Activated T-helper 2 cell treated with anti-CD3 and anti-CD28 coated beads, Interferon-gamma antibody, Interleukin-2, Interleukin-4, amounts not matched to agents 10 μg/mL and 5 μg/mL and 100 μg/mL, durations not matched to agents 14 hours and 24 hours and 36 hours (primary cell): ENCODE measurements at places on chromosomes 7 and 10.
A peak's percentile ranks its signal among the peaks of the same experiment; 100 is the strongest.

DNA sequence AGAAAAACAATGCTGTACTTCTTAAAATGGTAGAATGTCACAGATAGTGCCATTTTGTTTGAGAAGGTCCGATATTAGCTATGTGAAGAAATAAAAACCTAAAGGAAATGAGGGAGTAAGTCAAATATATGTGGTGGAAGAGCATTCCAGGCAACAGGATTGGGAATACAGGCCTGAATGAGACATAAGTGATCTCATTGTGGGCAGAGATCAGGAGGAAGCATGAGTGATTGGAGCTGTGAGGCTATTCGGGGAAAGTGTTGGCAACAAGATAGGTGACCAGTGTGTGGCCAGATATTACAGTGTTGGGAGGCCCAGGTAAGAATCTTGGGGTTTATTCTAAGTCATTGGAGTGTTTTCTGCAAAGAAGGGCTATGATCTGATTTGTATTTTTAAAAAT lies 41.3 kb upstream of the AGMO start:
- DNase-seq, result no peak

GRCh38 chr10:58299580-58299979 lies 30.6 kb downstream of the CISD1 start:
- DNase-seq, result peak; percentile 12

- DNase-seq, result no peak
Measured at GRCh38 chr10:33238643-33239042, 95.8 kb downstream of the NRP1 start.

DNA sequence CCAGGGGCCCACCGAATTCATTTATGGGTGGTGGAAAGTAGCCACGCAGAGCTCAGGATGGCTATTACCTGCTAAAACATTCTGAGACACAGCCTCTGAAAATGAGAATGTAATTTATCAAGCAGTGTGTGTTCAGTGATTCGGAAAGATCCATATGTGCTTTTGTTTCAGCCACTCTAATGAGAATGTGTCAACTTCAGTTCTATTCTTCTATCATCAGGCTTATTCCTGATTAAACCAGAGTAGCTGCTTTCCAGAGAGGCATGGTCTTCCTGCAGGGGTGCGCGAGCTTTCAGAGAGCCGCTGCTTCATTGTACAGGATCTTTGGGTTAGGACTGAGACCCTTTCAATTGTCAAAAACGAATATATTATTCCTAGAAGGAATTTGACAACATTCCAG lies 167.6 kb downstream of the OTUD1 start:
- no peak for DNase-seq

GRCh38 chr10:110172155-110172554 lies 35.2 kb upstream of the MXI1 start:
- no peak for DNase-seq

DNA sequence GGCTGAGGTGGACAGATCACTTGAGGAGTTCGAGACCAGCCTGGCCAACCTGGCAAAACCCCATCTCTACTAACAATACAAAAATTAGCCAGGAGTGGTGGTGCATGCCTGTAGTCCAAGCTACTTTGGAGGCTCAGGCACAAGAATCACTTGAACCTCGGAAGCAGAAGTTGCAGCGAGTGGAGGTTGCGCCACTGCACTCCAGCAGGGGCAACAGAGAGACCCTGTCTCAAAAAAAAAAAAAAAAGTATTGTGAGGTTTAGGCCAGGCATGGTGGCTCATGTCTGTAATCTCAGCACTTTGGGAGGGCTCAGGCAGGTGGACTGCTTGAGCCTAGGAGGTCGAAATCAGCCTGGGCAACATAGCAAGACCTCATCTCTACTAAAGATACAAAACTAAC lies 16.0 kb downstream of the TET1 start:
- DNase-seq, result no peak

DNA sequence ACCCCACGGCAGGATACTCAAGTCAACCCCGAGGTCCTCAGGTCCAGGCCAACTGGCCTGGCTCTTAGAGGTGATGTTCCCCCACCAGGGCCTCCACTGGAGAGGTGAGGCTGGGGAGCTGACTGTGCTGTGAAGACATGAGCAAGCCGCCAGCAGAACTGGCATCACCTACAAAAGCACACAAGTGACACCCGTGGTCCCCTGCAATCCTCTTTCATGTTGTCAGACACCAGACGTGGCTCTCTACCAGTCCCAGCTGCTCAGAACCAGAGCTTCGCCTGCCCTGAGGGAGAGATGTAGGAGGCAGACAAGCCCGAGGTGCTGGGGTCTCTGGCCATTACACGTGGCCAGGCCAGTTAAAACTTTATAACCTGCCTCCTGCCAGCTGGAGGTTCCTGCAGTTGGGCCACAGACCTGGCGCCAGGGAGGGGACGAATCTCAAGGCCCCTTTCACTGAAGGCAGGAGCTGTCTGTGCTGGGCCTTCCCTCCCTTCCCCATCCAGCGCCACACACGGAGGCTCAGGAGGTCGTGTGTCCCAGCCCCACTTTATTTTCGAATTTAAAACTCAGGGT lies 2.2 kb downstream of the COMTD1 start:
- DNase-seq, result no peak

DNA sequence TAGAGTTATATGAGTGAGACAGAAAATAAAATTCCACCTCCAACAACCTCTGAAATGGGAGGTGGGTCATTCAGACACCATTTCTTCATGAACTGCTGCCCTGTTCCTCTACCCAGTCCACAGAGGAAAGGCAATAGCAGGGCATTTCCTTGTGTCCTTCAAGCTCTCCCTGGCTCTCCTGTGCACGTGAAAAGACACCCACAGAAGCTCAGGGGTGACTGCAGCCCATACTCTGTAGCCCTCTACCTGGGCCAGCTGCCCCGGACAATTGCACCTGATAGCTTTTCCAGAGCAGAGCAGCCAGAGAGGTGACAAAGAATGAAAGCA lies 10.0 kb downstream of the ST8SIA6 start:
- no peak for DNase-seq

GRCh38 chr10:97575127-97575668 lies 2.6 kb downstream of the ANKRD2 start:
- DNase-seq, result no peak

DNA sequence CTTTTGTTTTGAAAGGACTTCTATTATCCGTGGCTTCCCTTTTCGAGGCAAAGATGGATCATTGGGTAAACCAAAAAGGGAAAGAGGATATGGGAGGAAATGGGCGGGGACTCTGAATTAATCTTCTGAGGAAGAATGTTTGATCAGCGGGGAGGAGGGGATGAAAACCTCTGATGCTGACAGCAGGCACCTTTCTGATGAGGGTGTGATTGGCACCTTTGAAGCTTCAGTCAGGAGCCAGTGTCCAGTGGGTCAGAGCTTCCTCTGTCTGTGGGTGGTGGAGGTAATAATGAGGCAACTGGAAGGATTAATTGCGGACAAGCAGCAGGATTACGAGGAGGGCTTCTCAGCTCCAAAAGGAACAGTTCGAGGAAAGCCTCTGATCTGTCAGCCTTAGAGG lies 877.6 kb downstream of the LRMDA start:
- DNase-seq, result no peak

- no peak for DNase-seq
Measured at GRCh38 chr10:35451151-35452016, 115.1 kb downstream of the CCNY start.

DNA sequence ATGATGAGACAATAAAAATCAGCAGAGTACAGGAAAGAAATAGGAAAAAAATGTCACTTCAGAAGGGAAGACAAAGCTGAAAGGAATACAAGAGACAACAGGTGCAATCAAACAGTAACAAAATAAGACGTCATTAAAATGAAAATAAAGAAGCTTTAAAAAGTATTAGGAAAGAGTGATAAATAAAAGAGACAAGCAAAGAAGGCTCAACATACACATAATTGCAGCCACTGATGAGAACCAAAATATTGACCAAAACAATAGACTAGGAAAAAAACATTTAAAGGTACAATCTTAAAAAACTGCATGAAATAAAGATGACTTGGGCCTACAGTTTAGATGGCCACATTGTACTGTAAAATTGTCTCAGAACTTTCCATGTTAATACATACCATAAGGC lies 160.5 kb upstream of the MINDY3 start:
- DNase-seq, result no peak

DNA sequence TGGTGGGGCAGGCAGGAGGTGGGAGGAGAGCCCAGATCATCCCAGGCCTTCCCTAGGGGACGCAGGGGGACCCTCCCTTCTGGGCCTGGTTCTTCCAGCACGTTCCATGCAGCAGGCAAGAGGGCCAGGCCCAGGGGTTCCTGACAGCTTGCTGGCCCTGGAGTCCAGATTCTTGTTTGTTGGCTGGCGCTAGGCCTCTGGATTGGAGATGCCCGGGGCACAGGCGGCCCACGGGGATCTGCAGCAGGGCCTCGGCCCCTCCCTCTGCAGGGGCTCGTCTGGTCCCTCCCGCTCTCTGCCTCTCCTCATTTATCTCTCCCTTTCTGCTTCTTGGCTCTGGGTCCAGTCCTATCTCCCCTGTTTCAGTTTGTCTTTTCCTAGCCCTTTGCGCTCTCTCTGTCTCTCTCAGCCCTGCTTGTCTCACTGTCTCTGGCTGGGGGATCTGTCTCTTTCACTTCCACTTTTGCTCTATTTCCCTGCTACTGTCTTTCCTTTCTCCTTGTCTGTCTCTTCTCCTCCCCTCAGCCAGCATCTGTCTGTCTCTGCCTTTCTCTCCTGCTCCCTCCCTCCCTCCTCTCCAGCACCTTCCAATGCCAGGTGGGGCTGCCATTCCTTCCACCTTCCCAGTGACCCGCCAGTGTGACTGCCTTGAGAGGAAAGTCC lies 1.1 kb upstream of the AQP1 start:
- DNase-seq, result no peak

DNA sequence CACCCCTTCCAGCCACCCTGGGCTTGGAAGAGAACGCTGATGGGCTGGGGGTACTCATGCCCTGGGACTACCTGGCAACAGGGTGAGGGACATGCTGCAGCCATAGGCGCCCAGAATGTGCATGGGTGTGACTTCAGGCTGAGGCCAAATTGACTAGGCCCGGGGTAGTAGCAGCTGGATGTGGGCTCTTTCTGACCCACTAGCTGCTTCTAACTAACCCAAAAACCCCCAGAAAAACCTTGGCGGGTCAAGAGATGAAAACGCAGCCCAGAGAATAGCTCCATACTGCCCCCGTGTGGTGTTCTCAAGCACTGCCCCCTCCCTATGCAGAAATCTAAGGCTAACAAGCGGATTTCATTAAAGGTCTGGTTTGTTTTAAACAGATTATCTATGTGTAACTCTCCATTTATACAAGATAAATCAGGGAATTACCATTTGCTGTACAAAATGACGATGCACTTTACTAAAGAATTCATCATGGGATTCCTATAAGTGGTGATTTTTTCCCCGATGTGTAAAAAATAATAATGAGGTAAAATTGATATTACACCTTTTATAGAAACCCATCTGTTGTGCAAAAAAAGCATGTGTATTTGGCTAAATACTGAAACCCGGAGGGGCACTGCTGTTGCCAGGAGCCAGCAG lies 4.2 kb downstream of the SMARCD3 start:
- peak; percentile 48 for DNase-seq

GRCh38 chr10:113692271-113692670 lies 12.6 kb downstream of the CASP7 start:
- no peak for DNase-seq

GRCh38 chr10:108037061-108037460 lies 872.6 kb upstream of the SORCS1 start:
- DNase-seq, result no peak

DNA sequence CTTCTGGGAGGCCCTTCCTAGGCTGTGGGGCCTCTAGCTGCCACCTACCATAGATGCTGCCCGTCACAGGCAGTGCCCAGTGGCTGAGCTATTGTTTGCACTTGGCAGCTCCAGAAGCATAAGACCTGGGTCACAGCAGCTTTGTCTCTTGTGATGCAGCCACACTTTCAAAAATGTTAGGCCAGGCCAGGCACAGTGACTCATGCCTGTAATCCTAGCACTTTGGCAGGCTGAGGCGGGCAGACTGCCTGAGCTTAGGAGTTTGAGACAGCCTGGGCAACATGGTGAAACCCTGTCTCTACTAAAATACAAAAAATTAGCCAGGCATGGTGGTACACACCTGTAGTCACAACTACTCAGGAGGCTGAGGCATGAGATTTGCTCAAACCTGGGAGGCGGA lies 9.5 kb upstream of the KAZALD1 start:
- no peak for DNase-seq

- no peak for DNase-seq
Measured at GRCh38 chr7:34842782-34843181, 184.8 kb downstream of the NPSR1 start.

DNA sequence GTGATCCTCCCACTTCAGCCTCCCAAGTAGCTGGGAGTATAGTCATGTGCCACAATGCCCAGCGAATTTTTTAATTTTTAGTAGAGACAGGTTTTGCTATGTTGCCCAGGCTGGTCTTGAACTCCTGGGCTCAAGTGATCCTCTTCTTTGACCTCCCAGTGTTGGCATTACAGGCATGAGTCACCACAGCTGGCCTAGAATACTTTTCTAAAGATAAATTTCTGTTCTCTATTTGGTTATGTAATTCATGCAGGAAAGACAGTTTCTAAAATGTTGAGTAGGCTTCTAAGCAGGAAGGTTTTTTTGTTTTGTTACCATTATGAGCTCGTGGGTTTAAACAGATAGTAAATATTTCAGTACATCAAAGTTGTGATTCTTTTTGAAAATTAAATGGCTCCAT lies 5.0 kb downstream of the RBAK start:
- no peak for DNase-seq

GRCh38 chr7:102310414-102310815 lies 23.7 kb downstream of the SH2B2 start:
- DNase-seq, result no peak

DNA sequence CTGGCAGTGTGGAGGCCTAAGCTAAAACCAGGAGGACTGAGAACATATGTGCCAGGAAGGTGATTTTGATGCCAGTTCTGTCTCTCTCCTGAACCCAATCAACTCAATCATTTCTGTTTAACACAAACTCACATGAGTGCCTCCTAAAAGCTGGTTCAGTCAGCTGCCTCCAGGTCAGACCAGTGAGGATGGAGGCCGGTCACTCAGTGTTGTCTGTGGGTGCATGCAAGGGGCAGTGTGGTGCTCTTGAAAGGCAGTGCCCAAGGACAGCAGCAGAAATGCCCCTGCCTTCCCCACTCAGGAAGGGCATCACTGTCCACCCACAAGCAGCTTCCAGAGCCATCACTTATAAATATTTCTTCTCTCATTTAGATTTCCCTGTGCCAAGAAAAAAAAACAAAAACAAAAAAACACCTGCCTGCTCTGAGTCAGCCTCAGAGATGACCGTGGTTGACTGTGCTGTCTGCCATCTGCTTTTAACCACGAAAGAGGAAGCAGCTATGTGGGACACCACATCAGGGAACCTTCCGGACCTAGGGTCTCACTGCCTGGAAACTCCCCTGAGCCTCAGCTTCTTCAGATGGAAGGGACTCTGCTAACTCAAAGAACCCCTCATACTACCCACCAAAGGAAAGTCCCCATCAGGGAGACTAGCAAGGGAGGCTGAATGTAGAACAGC lies 39.1 kb downstream of the VOPP1 start:
- DNase-seq, result peak; percentile 74

- no peak for DNase-seq
Measured at GRCh38 chr10:110708776-110709443, 64.8 kb downstream of the RBM20 start.

DNA sequence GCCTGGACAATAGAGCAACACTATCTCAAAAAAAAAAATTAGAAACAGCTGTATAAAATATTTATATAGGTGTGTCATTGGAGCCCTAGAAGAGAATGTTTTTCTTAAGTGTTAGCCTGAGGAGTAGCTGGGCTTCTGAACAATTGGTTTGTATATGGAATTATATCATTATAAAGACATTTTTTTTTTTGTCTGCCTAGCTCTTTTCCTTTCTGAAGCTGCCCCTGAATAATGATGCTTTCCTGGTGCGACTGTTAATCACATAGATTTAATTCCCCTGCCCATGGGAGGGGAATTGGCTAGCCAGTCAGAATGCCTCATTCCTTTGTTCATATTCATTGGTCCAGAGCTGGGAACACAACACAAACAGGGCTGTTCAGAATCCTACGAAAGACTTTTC lies 13.9 kb upstream of the ABCC2 start:
- no peak for DNase-seq
